ENCODE measurements at places on chromosomes 1 and 21. TPM values are rescaled to one million over a fixed set of nuclear protein-coding genes. Genes with fewer than 3 reads are reported as not detected.

GRCh38 chr1:14552246-14552965 lies 46.1 kb upstream of the KAZN start:
- DNase-seq, result no peak

CD1D gene
- polyA plus RNA-seq, result 5.4 TPM

TLCD4 gene
- 6.9 TPM for polyA plus RNA-seq

LRRC38 gene
- polyA plus RNA-seq, result 0.25 TPM

DNA sequence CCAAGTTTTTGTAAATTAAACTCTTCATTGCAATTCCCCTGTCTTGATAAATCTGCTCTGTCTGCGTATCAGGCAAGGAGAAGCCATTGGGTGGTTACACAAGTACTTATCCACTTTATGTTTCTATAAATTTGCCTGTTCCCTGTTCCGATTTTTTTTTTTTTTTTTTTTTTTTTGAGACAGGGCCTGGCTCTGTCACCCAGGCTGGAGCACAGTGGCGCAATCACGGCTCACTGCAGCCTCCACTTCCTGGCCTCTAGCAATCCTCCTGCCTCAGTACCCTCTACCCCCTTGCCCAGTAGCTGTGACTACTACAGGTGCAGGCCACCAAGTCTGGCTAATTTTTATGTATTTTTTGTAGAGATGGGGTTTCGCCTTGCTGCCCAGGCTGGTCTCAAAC lies 11.1 kb upstream of the CSRP1 start:
- no peak for DNase-seq

DNA sequence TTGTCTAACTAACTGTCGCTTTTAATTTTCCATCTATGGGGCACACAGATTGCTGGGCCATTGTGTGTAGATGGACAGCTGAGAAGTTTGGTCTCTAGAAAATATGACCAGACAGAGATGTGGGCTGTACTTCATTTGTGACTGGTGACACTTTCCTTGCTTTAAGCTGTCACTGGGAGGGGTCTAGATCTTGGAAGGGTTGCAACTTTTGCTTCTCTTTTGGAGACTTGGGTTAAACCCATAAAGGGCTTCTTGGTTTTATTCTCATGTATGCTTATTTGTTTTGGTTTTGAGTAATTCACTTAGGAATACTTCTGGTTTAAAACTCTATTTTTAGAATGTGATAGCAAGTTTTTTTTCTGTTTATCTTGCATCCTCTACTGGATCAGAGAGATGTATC lies 80.2 kb downstream of the ETS2 start:
- no peak for DNase-seq

TSPAN2 gene
- 36.8 TPM for polyA plus RNA-seq

- DNase-seq, result no peak
Observed at GRCh38 chr1:183886083-183886828, 81.3 kb downstream of the RGL1 start.

DNA sequence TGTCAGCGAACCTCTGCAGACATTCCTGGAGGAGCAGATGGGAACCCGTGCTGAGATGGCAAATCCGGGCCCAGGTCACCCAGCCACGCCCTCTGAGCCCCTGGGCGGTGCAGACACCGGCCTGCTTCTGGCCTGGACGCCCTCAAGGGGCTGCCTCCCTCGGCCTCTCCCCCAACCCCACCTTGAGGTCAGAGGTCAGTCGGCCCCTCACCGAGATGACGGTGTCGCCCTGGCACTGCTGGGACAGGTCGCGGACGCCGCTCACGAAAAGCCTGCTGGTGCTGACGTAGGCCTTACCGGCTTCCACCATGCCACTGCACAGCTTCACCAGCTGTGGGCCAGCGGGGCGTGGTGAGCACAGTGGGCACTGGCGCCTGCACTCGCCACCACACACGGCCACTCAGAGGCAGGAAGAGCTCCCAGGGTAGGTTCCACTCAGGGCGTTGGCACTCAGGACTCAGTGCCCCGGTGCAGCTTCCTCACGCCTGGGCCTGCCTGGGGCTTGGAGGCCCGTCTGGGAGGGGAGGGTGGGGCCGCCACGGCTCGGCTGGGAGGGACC lies 4.7 kb downstream of the ACAP3 start:
- no peak for DNase-seq

- DNase-seq, result no peak
Observed at GRCh38 chr1:160710517-160711252, 937 bp downstream of the CD48 start.

GRCh38 chr21:28263974-28264373 lies 728.7 kb downstream of the LTN1 start:
- no peak for DNase-seq

- no peak for DNase-seq
Observed at GRCh38 chr1:52554267-52554640, 1.4 kb upstream of the TUT4 start.

DNA sequence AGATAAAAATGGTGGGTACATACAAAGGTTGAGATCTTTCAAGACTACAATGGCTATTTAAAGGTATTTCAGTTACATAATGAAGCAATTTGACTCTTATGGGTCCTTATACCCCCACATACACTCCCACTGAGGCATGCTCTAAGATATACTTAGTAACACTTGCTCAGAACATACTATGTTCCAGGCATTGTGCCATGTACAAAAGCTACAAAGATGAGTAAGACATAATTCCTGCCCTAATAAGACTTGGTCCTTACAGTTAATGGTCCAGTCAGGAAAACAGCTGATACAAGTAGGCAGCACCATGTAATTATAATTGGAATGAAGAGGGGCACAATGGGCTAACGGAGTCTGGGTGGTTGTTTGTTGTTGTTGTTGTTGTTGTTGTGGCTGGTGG lies 166.7 kb upstream of the BEND5 start:
- DNase-seq, result no peak

ST7L gene
- 33.4 TPM for polyA plus RNA-seq

GRCh38 chr1:9680828-9681227 lies 29.3 kb downstream of the PIK3CD start:
- no peak for DNase-seq

- no peak for DNase-seq
Observed at GRCh38 chr1:51622455-51622913, 5.6 kb downstream of the OSBPL9 start.

DNA sequence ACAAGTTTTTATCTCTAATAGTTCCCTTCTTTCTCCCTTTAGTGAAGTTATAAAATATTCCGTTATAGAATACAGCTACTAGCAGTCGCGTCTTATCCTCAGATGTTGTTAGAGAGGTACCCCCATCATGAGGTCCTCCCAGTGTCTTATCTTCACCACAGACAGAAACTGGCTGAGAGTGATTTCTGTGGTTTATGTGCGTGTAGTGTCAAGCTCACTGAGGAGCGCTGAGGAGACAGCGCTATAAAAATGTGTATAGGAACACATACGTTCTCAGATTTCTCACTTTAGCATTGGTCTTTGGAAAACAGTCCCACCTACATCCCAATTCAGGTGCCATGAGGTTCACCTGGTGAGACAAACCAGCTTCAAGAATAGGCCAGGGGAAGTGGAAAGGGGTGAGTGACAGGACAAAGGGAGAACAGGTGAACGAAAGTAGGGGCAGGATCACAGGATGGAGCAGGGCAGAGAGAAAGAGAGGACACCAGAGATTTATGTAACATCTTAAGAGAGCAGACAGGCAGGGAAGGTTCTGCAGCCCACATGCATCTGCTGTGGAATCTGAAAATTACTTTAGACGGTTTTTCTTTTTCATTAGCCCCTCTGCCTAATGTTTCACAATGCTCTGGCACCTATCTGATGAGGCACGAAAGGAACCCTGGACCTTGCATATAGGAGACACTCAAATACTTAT lies 2.7 kb upstream of the PLEKHO1 start:
- DNase-seq, result no peak

DNA sequence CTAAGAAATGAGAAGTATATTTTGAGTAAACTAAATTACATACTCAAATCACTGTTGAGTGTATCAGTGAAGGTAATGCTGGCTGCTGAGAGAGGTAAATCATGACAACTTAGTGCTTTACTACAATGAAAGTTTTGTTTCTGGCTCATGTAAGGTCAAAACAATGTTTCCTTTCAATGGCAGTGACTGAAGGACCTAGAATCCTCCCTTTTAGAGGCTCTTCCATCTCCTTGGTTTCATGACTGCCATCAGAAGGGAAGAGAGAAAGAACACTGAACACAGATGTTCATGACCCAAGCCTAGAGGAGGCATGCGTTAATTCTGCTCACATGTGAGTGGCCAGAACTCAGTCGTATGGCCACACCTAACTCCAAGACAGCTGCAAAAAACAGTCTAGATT lies 130.6 kb downstream of the AKT3 start:
- DNase-seq, result no peak

- DNase-seq, result no peak
Observed at GRCh38 chr1:102821707-102822106, 286.6 kb downstream of the COL11A1 start.

SRP9 gene
- 492 TPM for polyA plus RNA-seq
